ENCODE measurements at places on chromosomes 3 and 15.

- DNase-seq = no peak
Measured at GRCh38 chr15:88375234-88375927, 91.8 kb downstream of the MRPL46 start.

DNA sequence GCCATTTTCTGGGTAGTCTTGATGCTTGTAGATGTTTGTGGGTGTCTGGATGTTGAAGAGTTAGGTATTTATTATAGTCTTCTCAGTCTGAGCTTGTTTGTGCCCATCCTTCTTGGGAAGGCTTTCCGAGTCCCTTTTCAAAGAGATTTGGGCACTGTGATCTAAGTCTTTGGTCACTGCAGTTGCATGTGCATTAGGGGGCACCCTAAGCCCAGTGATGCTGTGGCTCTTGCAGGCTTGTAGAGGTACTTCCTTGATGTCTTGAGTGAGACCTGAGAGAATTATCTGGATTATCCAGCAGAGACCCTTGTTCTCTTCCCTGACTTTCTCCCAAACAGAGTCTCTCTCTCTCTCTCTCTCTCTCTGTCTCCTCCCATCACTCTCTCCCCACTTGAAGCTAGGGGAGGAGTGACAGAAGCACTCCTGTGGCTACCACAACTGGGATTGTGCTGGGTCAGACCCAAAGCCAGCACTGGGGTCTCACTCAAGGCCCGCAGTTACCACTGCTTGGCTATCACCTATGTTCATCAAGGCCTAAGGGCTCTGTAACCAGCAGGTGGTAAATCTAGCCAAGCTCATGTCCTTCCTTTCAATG lies 68.5 kb downstream of the TMCO5A start:
- peak; percentile 18 for DNase-seq

- DNase-seq = no peak
Measured at GRCh38 chr3:124843506-124844177, 43.5 kb downstream of the ITGB5 start.

GRCh38 chr3:194961571-194961970 lies 275.9 kb downstream of the FAM43A start:
- DNase-seq = no peak

DNA sequence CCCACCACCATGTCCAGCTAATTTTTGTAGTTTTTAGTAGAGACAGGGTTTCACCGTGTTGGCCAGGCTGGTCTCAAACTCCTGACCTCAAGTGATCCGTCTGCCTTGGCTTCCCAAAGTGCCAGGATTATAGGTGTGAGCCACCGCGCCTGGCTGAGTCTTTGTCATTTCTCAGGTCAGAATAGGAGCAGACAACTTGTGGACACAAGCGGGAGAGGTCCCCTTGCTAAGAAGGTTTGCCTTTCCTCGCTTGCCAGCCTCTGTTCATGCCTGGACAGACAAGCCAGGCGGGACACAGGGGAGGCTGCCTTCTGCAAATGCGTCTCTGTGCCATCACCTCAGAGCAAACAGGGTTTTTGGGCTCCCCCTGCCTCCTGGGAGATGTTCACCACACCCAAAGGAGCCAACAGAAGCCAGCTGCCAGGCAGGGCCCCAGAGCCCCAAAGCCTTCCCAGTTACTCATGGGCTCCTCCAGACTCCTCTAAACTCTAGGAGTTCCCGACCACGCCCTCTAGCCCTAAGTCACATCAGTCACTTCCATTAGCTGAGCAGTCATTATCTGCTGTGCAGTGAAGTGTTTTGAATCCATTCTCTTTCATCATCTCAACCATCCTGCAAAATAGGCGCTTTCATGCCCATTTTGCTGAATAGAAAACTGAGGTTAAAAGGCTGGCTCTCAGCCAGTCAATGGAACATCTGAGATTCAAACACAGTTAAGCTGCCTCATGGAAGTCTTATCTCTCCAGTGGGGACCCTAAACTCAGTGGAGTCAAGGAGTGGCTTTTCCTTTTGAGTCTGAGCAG lies 245.0 kb downstream of the UACA start:
- no peak for DNase-seq
